ENCODE measurements at places on chromosomes 12 and 14.

DNA sequence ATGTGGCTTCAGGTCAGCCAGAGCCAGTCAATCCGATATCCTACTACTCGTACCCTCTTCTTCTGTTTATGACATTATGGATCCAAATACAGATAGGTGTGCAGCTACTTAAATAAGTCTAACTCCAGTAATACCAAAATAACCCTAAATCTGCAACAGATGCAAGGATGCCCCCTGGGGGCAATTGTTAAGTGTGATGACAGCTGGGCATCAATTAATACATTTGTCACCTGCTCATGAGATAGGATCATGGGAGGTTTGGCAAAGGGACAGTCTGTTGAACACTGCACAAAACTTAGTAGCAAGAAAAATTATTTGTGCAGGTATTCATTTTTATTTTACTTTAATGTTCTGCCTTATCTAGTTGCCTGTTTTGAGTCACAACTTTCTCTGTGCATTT, 83.2 kb downstream of the SLC38A6 start:
- DNase-seq: no peak

- DNase-seq: no peak
Measured at GRCh38 chr12:43694879-43695278, 63.7 kb downstream of the PUS7L start.

- no peak for DNase-seq
Measured at GRCh38 chr14:24072436-24072835, 1.1 kb downstream of the CPNE6 start.

DNA sequence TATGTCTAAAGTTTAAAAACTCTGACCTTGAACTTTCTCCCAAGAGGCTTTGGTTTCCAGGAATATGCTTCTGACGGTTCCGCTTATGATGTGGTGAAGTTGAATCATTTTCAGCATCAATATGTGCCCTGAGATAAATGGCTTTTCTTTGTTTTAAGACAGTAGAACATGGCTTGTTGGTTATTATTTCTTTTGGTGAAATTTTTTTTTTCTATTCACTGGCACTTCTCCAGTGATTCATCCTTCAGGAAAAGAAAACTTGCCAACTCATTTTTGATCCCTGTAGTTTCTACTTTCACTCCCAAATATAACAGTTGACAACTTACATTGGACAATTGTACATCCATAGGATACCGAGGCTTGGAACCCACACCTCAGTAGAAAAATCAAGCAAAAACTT, 1301.2 kb upstream of the FLRT2 start:
- no peak for DNase-seq

DNA sequence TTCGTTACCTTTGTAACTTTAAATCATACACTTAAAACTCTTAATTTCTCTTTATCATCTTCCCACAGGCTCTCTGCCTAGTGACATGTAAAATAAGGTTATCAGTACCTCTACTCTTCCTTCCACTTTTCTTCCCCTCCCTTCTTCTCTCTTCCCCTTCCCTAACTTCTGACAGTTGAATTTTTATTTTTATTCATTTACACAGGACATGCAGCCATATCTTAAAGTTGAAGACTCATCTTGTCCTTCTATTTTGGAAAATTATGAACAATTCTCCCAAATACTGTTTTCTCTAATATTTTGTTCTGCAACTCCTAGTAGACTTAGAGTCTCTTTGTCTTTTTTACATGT, 263.9 kb downstream of the FBXL14 start:
- DNase-seq: no peak

DNA sequence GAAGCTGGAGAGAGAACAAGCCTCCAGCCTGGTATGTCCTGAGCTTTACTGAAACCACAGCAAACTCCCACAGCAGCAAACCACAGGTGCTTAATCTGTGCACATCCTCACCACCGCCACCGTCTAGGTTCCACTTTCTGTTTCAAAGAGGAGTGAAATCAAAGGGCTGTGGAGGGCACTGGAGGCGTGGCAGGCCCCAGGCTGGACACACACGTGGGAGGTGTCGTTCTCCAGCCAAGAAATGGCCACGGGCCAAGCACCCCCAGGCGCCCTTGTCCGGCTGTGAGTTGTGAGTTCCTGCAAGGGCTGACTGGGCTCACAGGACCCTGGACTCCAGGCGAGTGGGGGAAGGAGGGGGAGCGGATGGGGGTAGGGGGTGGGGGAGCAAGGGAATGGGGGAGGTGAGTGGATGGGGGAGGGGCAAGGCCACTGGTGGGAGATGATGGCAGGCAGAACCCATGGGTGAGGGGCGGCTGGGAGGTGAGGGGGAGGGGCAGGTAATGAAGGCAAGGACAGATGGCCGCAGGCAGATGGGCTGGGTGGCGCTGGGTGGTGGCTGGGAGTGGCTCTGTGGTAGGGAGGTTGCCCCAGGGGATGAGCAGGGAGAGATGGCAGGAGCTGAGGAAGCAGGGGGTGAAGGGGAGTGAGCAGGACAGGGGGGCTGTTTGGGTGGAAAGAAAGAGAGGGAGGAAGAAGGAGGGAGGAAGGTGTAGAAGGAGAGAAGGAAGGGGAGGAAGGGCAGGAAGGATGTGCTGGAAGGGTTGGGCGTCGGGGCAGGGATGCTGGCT, 86.7 kb downstream of the NCOR2 start:
- no peak for DNase-seq

- DNase-seq: no peak
Measured at GRCh38 chr14:88104710-88105109, 99.8 kb downstream of the GPR65 start.

DNA sequence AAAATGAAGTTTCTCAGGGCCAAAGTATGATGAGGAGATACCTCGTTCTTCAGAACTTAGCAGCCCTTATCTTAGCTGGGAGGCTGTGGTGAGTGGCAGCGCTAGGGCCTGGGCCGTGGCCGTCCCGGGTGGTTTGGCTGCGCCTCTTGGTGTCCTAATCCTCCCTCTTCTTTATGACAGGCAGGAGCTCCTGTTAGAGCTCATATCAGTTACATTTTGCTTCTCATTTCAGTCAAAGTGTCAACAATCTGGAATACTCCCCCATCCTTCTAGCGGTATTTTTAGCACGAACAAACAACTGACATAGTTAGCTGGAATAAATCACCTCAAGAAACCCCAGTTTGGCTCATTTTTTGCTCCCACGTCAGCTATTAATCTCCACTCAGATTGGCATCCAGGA, 188.8 kb downstream of the TTC7B start:
- DNase-seq: no peak

DNA sequence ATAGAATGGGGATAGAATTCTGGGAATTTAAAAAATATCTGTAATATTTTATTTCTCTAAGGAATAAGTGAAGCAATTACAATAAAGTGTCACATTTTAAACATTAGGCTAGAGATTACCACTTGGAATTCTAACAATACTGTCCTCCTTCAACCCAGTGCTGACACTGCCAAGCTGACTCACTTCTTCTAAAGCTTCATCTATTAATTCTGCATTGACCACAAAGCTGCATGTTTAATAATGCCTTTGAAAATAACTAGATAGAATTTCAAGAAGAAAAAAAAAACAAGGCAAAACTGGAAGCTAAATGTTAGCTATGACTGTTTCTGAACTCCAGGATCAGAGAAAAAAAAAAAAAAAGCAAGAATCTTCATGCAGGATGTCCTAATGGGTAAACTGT, 970.7 kb upstream of the FBXO33 start:
- DNase-seq: no peak

GRCh38 chr14:39417014-39417413, 15.2 kb downstream of the FBXO33 start:
- no peak for DNase-seq

- no peak for DNase-seq
Measured at GRCh38 chr12:79566452-79567174, 124.2 kb downstream of the PAWR start.

DNA sequence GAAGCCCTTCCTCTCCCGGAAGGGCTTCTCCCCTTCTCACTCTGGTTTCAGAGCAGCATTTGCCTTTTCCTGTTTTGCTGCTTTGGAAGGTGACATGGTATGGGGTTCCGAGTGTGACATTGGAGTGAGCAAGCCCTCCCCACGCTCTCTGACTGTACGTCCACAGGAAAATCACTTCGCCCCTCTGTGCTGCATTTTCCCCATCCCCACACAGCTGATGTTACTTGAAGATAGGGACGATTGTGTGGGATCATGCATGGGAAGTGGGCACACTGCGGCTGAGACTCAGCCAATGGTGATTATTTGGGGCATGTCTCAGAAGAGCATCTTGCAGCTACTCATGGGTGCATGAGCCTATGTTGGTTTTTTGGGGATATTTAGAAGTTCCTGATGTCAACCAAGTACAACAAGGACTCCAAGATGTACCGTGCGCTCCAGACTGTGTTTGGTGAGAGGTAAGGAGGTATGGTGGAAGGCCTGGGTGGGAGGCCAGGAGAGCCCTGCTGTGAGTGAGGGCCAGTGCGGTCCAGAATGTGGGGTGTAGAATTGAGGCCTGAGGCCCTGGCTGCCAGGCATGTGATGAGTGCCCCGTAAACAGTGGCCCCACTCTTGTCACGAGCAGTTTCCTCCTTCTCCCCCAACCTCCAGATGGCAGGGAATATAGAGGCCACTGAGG, 15.1 kb downstream of the CYP46A1 start:
- DNase-seq: no peak

GRCh38 chr12:95177201-95177768, 40.0 kb downstream of the FGD6 start:
- DNase-seq: no peak

- DNase-seq: no peak
Measured at GRCh38 chr12:86914721-86915120, 658.5 kb upstream of the MGAT4C start.

DNA sequence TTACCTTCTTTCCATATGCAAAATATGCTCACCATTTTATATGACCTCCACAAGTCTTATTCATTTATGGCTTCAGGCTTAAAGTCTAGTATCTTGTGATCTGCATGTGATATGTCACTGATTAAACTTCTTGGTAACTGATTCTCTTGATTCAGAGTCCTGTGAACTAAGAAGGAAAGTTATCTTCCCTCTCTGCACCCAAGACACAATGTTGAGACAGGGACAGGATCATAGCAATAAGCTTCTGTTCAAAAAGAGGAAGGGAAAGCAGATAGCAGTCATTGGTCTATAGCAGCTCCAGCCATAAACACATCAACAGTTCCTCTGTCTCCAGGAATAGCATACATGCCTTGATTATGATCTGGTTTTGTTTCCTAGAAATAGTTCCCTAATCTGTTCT, 103.1 kb downstream of the UNC79 start:
- DNase-seq: no peak

- no peak for DNase-seq
Measured at GRCh38 chr14:103273145-103273744, 60.8 kb upstream of the EIF5 start.

DNA sequence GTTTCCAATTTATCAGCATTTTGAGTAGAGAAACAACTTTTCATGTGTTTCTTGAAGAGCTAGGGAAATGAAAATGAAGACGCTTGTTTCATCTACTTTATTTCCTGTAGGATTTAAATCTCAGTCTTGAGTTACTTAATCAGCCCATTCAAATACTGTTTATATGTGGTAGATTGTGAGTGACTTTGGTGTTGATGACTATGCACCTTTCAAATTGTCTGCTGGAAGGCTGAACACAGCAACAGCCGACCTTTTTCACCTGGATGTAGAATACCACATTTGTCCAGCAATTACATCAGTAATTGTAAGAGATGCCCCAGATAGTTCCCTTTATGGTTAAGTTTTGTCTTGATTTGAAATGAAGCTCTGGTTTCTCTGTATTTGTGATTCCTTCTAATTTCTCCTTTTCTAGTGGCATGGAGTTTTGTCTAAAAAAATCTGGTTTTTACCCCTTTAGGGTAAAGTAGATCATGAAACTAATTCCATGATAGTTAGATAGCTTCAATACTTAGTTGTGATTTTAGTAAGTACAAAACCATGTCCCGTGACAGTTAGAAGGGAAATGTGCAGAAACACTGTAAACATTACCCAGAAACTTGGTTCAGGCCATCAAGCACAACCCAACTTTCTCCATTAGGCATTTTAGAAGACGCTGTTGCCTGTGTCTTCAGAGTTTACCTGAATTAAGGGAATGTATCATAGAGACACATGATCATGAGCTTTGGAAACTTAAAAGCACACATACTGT, 165.0 kb downstream of the SRGAP1 start:
- DNase-seq: no peak

- no peak for DNase-seq
Measured at GRCh38 chr14:100608586-100609330, 21.5 kb upstream of the BEGAIN start.

GRCh38 chr12:64039281-64039871, 182.7 kb downstream of the KICS2 start:
- no peak for DNase-seq

GRCh38 chr12:91333966-91334365, 151.3 kb upstream of the DCN start:
- DNase-seq: no peak

DNA sequence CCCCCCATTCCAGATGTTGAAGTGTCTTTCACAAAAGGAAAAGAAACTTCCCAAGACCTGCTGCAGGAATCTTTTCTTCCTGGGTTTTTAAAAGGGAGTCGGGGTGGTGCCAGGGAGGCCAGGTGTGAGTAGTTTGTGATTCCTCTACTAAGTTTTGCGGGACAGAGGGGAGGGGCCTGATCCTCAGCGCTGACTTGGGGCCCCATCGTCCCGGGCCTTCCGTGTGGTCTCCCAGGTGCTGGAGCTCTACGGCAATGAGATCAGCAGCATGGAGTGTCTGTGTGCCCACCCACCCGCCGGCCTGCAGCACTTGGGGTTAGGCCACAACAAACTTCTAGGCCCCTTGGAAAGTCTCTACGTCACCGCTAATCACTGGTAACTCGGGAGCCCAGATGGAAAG, 4.5 kb downstream of the LRRC43 start:
- DNase-seq: no peak

DNA sequence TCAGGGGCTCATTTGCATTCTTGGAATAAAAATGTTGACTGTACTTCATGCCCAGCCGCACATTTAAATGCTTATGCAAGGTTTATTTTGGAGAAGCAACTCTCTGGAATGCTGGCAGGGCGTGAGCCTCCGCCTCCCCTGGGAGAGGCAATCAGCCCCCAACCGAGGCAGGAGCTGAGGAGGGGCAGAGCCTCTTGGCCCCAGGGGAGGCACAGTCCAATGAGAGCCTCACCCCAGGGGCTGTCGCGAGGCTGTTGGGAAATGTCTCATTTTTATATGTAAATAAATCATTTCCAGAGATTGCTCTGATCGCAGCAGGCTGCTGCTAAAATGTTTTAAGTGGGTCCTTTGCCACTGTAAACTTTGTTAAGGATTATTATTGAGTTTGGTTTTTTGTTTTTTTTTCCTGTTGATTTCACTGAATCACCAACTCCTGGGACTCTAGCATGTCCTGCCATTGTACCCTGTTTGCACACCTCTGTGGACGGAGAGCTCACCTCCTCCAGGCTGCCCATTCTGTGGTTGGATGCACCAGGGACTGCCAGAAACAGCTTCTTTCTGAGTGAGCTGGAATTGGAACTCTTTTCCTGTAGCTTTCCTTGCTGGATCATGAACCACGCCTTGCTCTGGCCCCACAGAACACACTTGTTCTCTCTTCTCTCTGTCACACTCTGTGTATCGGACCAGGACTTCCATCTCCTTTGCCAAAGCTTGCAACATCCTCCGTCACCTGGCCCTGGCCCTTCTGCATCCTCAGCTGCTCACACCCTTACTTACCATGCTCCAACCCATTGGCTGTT, 46.9 kb upstream of the FAM181A start:
- DNase-seq: no peak

Measured in stimulated activated CD4-positive, alpha-beta T cell treated with anti-CD3 and anti-CD28 coated beads, Interleukin-15, amount 100 ng/mL, for 1 hour (primary cell).